Spleen (tissue), 13 donors: ENCODE measurements at places on chromosomes 7 and 10. TPM values are rescaled to one million over a fixed set of nuclear protein-coding genes. Genes with fewer than 3 reads are reported as not detected.

The POM121 gene
- 8.6 TPM for polyA plus RNA-seq

GRCh38 chr10:47402641-47403301 lies 18.7 kb upstream of the ZNF488 start:
- peak; percentile 73 for DNase-seq

DNA sequence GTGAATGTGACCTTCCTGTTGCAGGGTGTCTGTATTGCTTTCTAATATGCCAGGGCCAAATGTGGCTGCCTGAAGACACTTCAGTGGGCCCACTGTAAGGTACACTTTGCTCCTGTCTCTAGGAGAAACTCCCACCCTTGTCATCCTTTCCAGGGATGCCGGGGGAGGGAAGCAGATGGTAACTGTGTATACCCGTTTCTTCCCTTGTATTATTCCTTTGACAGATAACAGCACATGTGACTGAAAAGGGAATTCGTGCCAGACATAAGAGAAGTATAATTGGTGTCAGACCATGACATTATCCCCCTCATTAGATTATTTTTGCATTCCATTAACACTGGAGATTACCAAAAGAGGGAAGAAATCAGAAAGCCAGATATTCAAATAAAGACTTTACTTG lies 317.7 kb downstream of the CAMK1D start:
- no peak for DNase-seq

DNA sequence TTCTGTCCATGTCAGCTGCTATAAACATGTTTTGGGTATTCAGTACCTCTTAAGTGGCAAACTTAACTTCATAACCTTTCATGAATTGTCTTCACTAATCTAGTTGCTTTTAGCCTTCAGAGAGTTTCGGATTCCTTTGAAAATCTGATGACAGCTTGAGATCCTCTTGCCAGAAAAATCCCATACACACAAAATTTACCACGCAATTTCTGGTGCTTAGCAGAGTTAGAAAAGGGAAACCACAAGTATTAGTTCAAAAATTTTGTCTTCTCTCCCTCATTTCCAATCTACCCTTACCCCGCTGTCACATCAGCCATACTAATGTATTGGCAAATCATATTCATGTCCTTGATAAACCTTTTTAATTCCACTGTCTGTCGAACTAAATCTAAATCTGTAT lies 72.7 kb upstream of the TMEM106B start:
- no peak for DNase-seq

The HTR7 gene
- 0.13 TPM for polyA plus RNA-seq

The RAMP3 gene
- polyA plus RNA-seq: 18.9 TPM

The CAMK1D gene
- polyA plus RNA-seq: 6.8 TPM

The ARHGAP22 gene
- polyA plus RNA-seq: 1.9 TPM

GRCh38 chr7:128941323-128941890 lies 3.7 kb downstream of the IRF5 start:
- no peak for DNase-seq

DNA sequence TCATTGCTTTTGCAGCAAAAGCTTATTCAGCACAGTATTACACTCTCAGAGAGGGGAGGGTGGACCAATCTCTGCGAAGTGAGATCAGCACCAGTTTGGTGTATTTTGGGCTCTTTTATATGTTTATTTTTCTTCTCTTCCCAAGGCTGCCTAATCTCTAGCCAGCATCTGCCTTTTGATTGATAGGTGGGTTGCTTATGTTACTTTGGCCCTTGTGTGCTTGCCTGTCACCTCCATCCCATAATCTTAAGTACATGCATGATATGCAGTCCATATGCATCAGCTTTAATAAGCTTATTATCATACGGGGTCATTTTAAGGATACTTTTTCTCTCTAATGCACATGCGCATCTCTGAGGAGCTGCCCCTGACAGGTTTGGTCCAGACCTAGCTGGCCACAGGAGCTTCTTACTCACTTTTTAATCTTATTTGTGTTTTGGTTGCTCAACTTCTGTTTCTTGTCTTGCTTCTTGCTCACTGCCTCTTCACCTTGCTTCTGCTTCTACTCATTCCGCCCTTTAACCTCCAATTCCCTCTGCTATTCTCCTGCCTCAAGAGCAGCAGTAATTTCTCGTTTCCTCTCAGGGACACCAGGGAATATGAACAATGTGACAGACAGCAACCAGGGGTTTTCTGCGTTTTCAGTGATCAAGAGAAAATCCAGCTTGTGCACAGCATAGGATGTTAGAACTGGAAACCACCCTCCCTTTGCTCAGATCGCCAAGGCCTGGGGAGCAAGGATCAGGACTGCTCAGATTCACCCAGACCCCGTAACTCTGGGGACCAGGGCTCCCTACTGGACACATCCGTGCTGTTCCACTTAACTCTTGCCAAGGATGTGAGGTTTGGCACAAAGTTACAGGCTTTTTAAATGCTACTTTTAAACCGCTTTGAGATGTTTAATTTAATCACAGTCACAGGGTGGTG lies 10.0 kb downstream of the RGR start:
- no peak for DNase-seq

GRCh38 chr7:46244757-46245156 lies 323.7 kb upstream of the IGFBP3 start:
- DNase-seq: no peak

- peak; percentile 87 for DNase-seq
Measured at GRCh38 chr10:124697837-124698544, 46.2 kb downstream of the FAM53B start.

The ZPBP gene
- not detected for polyA plus RNA-seq

DNA sequence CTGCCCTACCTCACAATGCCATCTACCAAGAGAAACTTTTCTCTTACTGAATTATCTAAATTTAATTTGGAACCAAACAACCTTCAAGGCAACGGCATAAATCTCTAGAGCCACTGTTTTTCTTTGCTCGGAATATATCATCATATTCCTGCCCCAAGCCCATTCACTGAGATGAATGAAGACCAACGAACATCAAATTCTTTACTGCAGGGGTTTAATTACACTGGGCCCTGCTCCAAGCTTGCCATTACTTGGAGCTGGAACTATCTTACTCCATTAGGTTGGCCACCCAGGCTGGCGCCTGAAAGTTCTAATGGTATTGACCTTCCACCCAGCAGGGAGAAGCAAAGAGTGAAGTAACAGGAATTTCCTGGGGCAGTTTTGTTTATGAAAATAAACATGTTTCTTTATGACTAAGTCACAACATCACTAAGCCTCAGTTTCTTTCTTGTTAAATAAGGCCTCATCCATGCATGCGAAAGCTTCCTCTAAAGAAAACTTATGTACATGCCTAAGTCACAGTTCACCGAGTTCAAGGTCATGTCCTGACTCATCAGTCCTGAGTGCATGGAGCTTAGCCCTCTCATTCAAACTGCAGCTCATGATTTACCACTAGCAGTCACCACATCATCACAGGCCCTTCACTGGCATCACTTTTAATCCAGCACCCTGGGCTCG lies 42.1 kb upstream of the ANAPC16 start:
- no peak for DNase-seq

- no peak for DNase-seq
Measured at GRCh38 chr7:16515785-16516685, 10.6 kb upstream of the LRRC72 start.

The HECW1 gene
- 0.04 TPM for polyA plus RNA-seq

DNA sequence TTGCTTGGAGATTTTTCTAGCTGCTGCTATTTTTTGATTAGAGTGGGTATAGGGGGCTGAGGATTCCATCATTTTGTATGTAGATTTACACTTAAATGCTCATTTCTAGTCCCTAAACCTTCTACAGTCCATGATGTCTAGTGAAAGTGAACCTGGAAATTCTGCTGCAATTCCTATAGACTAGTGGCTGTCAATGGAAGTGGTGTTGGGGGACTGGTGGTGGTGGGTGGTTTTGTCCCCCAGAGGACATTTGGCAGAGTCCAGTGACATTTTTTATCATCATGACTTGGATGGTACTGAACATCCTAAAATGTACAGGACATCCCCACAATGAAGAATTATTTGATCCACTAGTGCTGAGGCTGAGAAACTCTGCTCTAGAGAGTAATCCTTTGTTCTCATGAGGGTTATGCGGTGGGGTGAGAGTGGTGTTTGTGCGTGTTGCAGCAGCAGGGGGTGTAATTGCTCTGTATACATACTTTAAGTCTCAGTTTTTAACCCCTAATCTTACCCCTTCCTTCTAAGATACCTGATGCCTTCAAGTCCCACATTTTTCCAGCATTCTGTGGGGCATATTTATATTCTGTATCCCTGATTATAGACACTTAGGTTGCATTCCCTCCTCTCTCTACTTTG lies 35.0 kb downstream of the KIF11 start:
- DNase-seq: no peak

- no peak for DNase-seq
Measured at GRCh38 chr7:65276822-65277221, 96.8 kb upstream of the ZNF92 start.

- DNase-seq: no peak
Measured at GRCh38 chr10:77862595-77862994, 64.0 kb downstream of the DLG5 start.

The SLC13A1 gene
- not detected for polyA plus RNA-seq

The ACHE gene
- polyA plus RNA-seq: 2.0 TPM
